ENCODE measurements at places on chromosomes 5 and 9.

DNA sequence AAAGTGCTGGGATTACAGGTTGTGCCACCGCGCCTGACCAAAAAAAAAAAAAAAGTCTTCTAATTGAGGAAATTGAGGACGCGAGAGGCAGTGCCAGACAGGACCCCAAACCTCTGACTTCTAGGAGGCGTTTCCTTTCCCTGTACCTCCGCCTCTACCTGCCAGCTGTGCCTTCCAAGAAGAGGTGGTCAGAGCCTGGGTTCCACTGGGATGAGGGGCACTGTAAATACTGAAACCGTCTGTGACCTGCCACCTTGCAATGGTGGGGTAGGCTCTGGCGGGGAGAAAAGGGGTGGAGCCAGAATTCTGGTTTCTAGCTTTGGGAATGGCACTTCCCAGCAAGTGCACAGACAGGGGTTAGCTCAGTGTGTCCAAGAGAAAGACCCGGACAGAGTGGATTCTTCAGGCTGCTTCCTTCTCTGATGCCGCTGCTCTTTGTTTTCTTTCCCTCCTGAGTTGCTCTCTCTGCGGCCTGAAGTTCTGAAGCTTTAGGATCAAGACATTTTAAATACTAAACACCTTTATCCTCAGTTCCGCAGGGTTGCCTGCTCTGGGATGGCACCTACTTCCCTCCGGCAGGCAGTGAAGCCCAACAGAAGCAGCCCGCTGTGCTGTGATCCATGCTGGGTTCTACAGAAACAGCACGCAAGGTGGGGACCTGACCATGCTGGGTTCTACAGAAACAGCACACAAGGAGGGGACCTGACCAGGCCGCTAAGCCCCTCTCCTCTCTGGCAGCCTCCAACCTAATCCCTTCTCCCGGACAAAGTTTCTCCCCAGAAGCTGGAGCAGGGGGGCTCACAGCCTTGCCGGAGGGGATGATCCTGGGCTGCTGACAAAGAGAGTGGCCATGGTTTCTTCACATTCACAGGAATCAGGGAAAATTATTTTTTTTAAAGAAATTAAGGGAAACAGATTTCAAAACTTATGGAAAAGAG lies 65.2 kb downstream of the OTULIN start:
- DNase-seq: no peak

GRCh38 chr5:54656261-54656728 lies 138.7 kb downstream of the SNX18 start:
- DNase-seq: no peak

DNA sequence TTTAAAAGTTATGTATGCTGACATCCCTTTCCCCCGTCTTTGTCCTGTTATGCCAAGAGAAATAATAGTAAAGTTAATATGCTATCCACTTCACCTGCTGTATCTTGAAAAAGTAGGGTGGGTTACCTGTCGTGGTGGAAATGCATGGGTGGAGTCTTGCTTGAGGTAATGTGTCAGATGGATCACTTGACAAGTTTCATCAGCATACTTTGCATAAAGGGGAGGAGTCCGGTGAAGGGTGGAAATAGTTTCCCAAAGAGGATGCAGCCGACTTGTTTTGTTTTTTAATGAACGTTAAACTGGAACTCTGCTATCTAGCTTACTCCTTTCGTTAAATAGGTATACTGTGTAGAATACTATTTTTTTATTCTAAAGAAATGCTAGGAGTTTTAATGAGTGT lies 9.0 kb upstream of the DMRT3 start:
- no peak for DNase-seq

GRCh38 chr5:124420952-124421351 lies 325.5 kb downstream of the ZNF608 start:
- no peak for DNase-seq

GRCh38 chr5:15594977-15595568 lies 95.1 kb downstream of the FBXL7 start:
- DNase-seq: no peak

DNA sequence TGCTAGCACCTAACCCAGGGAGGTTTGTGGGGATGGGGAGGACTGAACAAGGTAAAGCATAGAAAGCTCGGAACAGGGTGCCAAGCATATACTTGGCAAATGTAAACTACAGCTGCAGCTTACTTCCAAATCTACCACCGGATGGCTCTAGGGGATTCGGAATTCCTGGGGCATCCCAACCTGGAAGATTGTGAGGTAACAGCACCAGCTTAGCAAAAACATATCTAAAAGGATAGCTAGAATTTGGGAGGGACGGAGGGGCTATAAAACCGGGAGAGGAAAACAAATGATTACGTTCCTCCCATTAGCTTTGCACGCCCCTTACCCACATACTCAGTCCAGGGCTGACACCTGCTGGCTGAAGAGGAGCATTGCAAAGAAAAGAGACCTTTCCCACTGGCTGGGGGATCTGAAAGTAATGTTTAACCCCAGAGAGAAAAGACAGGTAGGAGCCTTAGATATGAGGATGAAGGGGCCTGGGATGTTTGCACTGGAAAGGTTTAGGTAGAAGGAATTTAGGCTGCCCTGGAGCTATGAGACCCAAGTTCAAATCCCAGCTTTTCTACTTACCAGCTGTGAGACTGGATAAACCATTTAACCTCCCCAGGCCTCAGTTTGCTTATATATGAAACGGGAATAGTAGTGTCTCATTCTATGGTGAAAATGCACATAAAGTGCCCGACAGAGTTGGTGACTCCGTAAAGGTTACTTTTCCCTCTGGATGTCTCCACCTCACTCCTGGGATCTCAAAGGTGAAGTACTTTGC lies 73.6 kb downstream of the FAM114A2 start:
- peak; percentile 72 for DNase-seq

- DNase-seq: no peak
These were observed 515.2 kb downstream of the ZNF608 start for GRCh38 chr5:124231230-124231629.

DNA sequence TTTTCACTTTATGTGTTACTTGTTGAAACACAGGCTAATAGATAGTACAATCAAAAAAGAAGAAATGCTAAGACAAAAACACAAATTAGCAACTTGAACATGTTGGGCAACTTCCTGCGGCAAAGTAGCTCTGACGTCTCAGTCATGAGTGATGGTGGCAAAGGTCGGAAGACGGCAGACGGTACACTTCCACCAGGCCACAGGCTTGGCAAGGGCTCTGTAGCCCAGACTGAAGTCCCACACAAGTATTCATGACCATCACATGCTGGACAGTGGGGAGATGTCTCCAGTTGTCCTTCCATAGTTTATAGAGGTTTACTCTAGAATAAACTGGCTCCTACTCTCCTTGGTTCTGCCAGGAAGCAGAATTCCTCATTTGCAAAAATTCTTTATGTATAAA lies 831.3 kb downstream of the MTRR start:
- DNase-seq: no peak

DNA sequence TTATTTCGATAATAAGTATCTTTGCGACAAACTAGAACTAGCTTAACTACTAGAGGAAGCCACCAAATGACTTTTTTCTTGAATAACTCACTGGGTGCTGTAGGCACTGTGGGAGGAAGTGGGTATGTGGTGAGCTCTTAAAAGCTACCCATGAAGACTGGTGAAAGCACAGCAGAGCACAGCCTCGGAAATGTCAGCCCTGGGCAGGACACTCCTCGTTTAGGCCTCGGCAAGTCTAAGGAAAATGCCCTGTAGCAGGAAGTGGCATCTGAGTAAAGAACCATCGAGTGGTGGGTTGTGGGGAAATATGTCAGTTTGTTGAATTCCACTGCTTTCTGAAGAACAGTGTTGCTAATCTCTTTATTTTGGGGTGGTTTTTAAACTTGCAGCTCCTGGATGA lies 44.0 kb upstream of the NCS1 start:
- DNase-seq: no peak

GRCh38 chr9:88810826-88811225 lies 180.4 kb upstream of the S1PR3 start:
- DNase-seq: no peak

DNA sequence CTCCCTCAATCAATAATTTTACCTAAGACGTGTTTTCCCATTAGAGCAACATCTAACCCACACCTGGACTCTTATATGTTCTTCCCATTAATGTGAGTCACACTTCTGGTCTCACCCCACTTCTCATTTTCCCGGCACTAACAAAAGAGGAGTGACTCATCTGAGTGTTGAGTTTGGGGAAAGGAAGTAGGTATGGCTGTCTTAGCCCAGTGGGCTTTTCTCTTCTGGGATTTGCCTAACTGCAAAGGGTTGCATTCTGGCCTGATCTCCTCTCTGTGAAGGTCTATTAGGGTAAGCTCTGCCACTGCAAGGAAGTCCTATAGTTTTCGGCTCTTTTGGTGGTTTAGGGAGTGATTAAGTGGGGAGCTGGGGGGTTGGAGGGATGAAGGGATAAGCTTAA lies 195.6 kb downstream of the KIAA0825 start:
- DNase-seq: no peak

DNA sequence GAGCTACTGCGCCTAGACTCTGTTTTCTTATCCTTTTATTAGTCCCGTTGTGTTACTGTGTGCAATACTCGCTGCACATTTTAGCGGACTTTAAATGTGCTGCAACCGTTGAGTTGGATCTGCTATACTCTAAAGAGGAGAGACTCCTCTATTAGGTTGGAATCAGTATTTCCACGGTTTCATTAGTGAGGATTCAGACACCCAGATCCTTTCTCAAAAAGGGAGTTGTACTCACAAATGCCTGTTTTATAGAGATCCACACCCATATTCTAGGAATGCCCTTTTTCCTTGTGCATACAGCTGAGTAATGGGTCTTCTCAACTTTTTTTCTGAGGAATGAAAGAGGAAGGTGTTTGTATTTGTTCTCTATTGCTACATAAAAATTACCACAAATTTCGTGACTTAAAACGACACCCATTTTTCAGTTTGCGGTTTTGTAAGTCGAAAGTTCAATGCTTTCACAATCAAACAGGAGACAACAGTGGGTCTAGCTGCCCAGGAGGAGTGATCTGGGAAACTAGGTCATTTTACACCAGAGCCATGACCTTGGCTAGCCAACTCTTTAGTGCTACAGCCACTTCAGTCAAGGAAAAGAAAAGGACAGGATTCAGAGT lies 52.8 kb upstream of the SLC44A1 start:
- DNase-seq: no peak

DNA sequence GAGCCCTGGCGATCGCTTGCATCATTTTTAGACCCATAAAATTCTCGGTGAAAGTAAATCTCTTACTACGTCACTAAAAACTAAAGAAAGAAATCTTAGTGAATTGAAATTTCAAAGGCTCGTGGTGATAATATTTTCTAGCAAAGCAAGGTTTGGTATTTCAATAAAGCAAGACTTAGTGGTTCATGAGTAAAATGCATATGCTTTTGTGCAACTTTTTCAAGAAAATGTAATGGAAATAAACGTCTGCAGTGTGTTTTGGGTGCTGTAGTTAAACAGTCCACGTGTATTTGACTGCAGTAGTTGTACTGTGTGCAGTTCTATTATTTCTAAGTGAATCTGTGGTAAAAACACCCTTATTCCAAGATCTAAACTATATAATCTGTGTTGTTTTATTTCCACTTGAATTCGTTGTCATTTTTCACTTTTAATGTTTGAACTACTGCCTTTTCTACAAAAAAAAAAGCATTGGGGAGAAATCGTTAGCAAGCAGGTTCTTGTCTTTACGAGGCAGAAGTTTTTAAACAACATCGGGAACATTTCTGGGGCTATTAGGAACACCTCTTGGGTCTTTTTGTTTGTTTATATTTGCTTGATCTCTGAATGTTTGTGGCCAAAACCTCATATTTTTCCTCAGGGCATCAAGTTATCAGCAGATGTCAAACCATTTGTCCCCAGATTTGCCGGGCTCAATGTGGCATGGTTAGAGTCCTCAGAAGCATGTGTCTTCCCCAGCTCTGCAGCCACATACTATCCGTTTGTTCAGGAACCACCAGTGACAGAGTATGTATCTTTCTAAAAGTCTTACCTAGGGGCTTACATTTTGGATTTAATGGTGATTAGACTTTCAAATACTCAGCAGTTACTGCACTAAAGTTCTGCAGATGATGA lies 960 bp downstream of the SECISBP2 start:
- no peak for DNase-seq

DNA sequence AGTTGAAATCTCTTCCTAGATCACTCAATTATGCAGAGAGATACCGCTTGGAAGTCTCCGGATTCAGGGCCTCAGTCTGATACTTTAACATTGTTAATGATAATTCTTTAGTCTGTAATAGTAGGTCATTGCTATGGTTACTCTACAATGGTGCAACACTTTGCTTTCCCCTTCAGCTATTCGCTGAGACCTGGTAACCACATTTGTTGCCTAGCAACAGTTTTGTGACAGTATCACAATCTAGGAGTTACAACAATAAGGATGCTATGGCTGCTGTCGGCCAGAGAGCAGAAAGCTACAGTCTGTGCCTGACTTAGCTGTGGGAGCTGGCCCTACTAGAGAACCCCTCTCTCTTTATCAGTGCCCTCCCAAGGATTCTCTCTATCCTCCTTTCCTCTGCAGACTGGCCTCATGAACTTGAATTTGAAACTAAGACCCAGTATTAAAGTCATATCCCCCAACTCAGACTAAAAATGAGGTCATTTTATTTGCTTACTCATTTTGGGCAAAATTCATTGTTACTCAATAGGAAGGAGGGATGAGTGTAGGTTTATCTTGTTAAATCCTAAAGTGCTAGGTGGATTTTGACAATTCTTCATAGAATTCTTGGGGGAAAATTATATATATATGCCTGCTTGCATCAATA lies 39.3 kb downstream of the NR2F1 start:
- DNase-seq: peak; percentile 80

DNA sequence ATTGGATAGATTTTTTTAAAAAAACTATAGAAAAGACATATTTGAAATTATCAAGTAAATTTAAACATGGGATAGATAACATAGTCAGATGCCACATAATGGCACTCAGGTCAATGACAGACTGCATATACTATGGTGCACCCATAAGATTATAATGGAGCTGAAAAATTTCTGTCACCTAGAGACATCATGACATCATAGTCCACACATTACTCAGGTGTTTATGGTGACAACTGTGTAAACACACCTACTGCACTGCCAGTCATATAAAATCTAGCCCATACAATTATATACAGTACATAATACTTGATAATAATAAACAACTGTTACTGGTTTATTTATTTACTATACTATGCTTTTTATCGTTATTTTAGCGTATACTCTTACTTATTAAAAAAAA lies 58.6 kb downstream of the CPLANE1 start:
- DNase-seq: no peak

- DNase-seq: no peak
These were observed 388.9 kb upstream of the ACTBL2 start for GRCh38 chr5:57871496-57871895.

DNA sequence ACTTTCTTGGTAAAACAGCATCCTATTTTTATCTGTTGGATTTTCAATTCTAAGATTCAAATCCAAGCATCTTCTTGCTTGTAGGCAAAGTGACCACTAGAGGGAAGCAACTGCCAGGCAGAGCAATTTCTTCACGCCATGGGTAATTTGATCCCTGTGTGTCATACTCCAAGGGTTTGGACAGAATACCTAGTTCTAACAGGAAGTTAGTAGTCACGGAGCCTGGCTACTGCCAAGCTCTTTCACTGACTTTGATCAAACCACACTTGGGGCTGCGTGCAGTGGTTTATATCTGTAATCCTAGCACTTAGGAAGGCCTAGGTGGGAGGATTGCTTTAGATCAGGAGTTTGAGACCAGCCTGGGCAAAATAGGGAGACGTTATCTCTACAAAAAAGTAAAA lies 473.6 kb upstream of the TNC start:
- peak; percentile 81 for DNase-seq

- no peak for DNase-seq
These were observed 87.0 kb upstream of the TNC start for GRCh38 chr9:115204904-115205453.

GRCh38 chr5:6376974-6377520 lies 1.3 kb downstream of the MED10 start:
- DNase-seq: no peak

GRCh38 chr9:8579661-8580060 lies 780.1 kb upstream of the DMAC1 start:
- no peak for DNase-seq

- DNase-seq: no peak
These were observed 230.7 kb upstream of the SGCD start for GRCh38 chr5:156096259-156096658.
